ENCODE measurements at places on chromosomes 12 and 14. TPM values are rescaled to one million over a fixed set of nuclear protein-coding genes. Genes with fewer than 3 reads are reported as not detected.

- peak; percentile 3 for DNase-seq
These were observed 483.3 kb downstream of the ZFP36L1 start for GRCh38 chr14:68309616-68310015.

GRCh38 chr14:96095581-96096476 is 56.7 kb downstream of the C14orf132 start:
- no peak for DNase-seq

GRCh38 chr12:91702843-91703425 is 442.7 kb downstream of the BTG1 start:
- DNase-seq = no peak

MIP gene
- total RNA-seq = 0.07 TPM

OASL gene
- total RNA-seq = 0.46 TPM

NDRG2 gene
- total RNA-seq = 0.11 TPM

PRB3 gene
- not detected for total RNA-seq

CBLN3 gene
- total RNA-seq = 1.8 TPM
